Activated CD4-positive, alpha-beta T cell treated with anti-CD3 and anti-CD28 coated beads, Interleukin-2, amount 50 U/mL, for 24 hours (primary cell): ENCODE measurements at places on chromosomes 11 and 22.

DNA sequence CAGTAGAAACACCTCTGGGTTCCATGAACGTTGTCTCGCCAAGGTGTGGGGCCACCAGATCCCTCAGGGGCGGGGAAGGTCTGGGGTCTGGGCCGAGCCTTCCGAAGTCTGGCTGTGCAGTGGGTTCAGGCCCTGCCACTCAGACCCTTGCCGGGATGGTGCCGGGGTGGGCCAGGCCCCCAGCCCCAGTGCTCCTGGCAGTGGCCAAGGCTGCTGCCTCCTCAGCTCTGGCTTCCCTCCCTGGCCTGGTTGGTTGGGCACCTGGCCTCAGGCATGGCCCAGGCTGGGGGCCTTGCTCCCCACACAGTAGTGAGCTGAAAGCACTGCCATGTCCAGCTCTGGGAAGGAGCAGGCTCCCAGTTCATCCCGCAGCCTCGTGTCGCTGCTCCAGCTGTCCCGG, 48.2 kb upstream of the PPARA start:
- no peak for DNase-seq

DNA sequence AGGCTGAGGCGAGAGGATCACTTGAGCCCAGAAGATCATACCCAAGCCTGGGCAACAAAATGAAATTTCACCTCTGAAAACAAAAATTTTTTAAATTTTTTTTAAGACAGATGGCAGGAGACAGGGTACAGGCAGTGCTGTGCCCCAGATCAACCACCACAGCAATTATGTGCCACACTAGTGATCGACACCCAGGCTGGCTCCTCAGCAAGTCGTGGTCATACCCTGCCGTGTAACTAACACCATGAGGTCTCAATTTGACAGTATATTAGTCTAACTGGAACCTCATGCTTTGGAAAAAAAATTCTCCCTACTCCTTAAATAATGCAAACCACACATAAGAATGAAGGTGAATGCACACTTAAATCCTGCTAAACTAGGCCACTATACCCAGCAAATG, 8.3 kb downstream of the SF3A1 start:
- DNase-seq: no peak

GRCh38 chr11:72321381-72321996, 77.5 kb upstream of the PHOX2A start:
- DNase-seq: no peak

DNA sequence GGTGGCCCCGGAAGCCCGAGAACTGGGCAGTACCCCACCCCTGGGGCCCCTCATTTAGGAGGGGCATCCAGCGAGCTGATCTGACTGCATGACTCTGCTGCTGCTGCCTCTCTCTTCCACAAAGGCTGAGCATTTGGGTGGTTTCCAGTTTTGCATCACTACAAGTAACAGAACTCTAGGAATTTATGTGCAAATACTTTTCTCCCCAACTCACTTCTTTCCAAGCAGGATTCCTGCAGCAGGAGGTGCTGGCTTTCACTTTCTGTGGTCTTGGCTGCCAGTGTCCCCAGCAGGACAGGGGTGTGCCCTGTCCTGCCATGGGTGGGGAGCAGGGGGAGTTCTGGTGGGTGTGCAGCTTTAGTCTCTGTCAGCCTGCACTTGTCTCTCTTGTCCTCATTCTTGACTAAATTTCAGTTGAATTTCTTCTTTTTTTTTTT, 21.2 kb downstream of the UPB1 start:
- DNase-seq: no peak

- no peak for DNase-seq
These were observed 1178.3 kb downstream of the LRRC4C start for GRCh38 chr11:40281052-40281580.

GRCh38 chr11:57395905-57396623, 5.6 kb upstream of the PRG2 start:
- no peak for DNase-seq

GRCh38 chr11:133834682-133835592, 10.4 kb downstream of the SPATA19 start:
- DNase-seq: no peak

DNA sequence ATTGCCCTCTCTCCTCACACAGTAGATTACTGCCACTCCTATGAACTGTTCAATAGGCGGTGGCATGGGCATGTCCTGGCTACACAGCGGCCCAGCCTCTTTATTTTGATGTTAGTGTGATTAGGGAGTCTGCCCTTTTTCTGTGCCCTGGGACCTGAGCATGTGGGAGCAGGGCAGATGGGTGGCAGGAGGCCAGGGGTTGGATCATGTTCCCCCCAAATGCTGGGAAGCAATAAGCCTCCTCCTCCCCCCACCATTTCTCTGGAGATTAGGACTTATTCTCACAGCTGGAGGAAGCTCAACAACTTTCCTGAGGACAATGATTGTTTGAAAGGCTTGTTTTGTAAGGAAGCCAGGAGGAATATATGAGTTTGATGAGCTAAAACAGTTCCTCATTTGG, 848 bp downstream of the HEPN1 start:
- DNase-seq: no peak
